ENCODE measurements at places on chromosomes 5 and 9.

DNA sequence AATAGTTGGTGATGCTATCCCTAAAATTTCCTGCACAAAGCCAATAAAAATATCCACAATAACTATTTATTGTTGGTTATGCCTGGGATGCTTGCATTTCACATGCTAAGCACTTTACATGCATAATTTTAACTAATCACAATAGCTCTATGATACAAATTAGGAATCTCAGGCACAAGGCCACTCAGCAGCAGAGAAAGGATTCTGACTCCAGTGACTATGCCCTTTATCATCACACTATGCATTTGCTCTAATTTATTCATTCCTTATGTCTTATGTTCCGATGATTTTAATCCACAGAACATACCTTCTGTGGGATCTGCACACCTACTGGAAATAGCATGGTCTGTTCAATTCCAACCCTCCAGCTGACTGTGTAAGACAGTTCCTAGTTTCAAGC, 476.1 kb downstream of the TMEM232 start:
- DNase-seq, result no peak

- no peak for DNase-seq
Observed at GRCh38 chr9:120463765-120464164, 116.2 kb downstream of the CDK5RAP2 start.

DNA sequence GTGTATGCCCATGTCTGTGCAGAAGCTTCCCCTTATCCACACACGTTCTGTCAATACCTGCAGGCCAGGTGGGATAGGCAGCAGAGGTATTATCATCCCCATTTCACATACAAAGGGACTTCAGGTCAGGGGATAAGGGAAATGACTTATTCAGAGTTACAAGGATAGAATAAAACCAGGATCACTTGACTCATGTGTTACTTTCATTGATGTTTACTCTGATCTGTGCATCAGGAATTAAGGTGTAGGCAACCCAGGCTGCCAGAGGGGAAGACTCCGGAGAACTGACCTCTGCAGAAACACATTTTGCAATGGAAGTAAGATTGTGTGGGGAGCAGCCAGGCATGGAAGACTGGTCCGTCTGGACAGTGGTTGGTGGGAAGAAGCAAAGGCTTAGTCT, 74.2 kb upstream of the FSTL4 start:
- DNase-seq, result no peak

DNA sequence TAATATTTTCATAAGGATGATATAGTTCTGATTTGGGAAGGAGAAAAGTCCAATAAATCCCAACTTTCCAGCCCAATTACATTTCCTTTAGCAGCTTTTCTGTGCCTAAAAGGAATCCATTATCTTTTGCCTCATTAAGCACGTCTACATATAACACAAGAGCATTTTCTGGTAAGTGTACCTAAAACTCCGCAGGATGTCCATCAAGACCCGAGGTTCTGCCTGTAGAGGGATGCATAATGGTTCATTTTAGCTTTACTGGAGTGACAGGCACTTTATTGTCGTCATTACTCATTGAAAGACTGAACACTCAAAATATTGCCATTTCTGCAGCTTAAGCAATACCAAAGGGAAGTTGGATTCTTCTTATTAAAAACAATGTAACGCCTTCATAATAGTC, 669.0 kb downstream of the PRELID2 start:
- no peak for DNase-seq

GRCh38 chr5:14396066-14396465, 185.5 kb upstream of the OTULINL start:
- DNase-seq, result no peak

DNA sequence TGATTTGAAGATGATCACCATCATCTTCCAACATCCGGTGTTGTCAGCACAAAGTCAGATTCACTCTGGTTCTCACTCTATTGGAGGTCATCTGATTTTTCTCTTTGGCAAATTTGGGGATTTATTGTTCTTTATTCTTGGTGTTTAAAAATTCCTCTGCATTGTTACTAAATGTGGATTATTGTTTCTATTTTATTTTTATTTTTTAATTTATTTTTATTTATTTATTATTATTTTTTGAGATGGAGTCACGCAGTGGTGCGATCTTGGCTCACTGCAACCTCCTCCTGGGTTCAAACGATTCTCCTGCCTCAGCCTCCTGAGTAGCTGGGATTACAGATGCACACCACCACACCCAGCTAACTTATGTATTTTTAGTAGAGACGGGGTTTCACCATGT, 72.9 kb upstream of the TGFBR1 start:
- DNase-seq, result no peak

GRCh38 chr5:158116965-158117364, 258.0 kb upstream of the CLINT1 start:
- DNase-seq, result no peak

GRCh38 chr9:136901516-136902258, 15.4 kb downstream of the TRAF2 start:
- DNase-seq, result no peak

GRCh38 chr9:136995772-136996311, 526 bp downstream of the CLIC3 start:
- DNase-seq, result no peak

- DNase-seq, result no peak
Observed at GRCh38 chr5:78345485-78345884, 14.9 kb upstream of the SCAMP1 start.

Data from NCI-H187 (cell line).